ENCODE measurements at places on chromosomes 3 and 15. TPM values are rescaled to one million over a fixed set of nuclear protein-coding genes. Genes with fewer than 3 reads are reported as not detected.

Gene EPB42
- total RNA-seq: 6.1 TPM

Gene RFX7
- 24.8 TPM for total RNA-seq

Gene ACAD9
- 48.9 TPM for total RNA-seq

Gene GOLGA8S
- 0.68 TPM for total RNA-seq

Gene GP9
- 6.1 TPM for total RNA-seq

Gene PEX11A
- total RNA-seq: 4.7 TPM

Gene TMEM212
- total RNA-seq: not detected

Gene SRGAP3
- 7.0 TPM for total RNA-seq

Gene ATP8B4
- 31.3 TPM for total RNA-seq

DNA sequence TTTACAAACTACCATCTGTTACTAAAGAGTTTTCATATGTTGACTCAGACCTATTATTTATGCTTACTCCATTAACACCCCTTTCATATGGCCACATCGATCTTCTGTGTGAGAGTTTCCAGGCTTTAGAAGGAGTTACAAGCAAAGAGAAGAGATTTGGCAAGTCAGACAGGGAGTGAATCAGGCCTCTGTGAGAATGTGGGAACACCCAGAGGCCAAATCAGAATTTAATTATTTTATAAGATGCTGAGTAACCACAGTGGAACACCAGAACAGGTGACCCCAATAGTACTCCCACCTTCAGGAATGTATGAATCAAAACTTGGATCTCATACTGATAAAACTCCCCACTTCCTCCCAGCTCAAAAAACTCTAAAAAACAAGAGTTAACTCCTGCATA is 42.0 kb downstream of the IFT57 start:
- DNase-seq: no peak

DNA sequence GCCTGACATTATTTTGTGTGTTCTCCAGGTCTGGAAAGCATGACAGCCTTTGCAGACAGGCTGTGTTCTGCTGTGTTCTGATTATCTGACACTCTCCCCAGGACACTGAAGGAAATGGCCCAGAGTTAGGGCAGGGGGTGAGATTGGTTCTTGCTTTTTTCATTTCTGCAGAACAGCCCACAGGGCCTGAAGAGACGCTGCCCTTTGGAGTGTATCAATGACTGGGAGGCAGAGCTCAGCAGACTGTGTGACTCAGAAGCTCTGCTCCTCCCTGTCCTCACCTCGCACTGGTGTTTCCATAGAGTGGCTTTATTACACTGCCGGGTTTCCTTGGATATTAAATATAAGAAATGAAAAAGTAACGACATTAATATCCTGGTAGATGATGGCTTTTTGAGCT is 523.6 kb downstream of the NTRK3 start:
- DNase-seq: no peak

- no peak for DNase-seq
Measured at GRCh38 chr15:45132844-45133560, 3.2 kb downstream of the DUOX1 start.

DNA sequence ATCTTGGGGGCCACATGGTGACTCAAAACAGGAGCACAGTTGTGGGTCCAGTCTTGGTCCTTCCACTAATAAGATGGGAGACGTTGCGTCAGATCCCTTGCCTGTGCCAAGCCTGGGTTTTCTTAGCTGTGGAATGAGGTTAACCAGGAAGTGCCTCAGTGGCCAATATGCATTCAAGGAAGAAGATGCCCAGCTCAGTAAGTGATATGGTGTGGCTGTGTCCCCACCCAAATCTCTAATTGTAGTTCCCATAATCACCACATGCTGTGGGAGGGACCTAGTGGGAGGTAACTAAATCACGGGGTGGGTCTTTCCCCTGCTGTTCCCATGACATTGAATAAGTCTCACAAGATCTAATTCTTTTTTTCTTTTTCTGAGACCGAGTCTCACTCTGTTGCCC is 6.4 kb downstream of the ALG1L2 start:
- DNase-seq: no peak

- DNase-seq: no peak
Measured at GRCh38 chr15:50854601-50855490, 53.6 kb upstream of the AP4E1 start.

DNA sequence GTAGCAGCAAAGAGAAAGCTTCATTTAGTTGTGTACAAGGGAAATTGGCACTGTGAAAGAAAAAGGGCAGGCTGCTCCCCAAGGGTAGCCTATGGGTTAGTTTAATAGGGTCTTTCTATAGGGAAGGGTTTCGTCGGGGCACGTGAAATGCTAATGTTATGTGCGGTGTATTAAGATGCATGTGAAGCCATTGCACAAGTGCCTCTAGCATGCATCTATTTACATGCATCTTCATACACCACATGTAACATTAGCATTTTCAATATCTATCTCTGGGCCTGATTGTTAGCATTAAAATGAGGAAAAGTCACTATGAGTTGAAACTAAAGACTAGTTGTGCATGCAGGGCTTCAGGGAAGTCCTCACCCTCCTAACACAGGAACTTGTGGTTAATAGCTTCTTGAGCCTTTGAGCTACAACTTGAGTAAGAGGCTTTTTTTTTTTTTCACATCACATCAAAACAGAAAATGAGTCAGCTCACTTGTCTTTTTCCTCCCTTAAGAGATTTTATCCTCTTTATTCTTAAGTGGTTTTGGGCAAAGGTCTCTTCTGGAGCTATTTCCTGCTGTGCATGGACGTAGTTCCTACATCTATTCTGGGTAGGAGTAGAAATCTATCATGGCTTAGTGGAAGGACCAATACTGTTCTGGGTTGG is 613.4 kb downstream of the ZPLD1 start:
- DNase-seq: no peak

- DNase-seq: no peak
Measured at GRCh38 chr15:74655424-74655823, 39.8 kb downstream of the CLK3 start.

GRCh38 chr3:63037116-63037515 is 161.9 kb upstream of the CADPS start:
- DNase-seq: no peak

DNA sequence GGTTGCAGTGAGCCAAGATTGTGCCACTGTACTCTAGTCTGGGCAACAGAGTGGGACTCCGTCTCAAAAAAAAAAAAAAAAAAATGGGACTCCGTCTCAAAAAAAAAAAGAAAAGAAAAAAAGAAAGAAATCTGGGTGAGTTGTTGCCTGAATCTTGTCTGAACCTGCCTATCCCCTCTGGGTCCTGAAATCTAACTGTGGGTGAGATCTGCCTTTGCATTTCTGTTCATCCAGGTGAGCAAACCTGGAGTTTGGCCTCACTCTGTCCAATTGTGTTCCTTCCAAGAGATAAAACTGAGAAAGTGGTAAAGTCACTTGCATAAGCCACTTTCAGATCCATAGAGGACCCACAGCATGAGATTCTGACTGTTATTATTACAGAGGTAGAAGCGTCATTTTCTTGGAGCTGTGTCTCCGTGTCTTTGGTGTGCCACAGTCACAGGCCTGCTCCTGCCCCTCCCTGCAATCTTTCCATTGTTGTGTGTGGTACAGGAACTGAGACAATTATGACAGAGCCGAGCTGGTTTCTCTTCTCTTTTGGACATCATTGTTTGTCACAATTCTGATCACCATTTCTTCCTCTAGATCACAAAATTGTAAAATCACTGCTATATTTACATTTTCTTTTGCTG is 235.9 kb downstream of the LPP start:
- peak; percentile 81 for DNase-seq

Measured in spleen (tissue), 13 donors.